AML-193 (cell line): ENCODE measurements at places on chromosomes 13 and 19.

DNA sequence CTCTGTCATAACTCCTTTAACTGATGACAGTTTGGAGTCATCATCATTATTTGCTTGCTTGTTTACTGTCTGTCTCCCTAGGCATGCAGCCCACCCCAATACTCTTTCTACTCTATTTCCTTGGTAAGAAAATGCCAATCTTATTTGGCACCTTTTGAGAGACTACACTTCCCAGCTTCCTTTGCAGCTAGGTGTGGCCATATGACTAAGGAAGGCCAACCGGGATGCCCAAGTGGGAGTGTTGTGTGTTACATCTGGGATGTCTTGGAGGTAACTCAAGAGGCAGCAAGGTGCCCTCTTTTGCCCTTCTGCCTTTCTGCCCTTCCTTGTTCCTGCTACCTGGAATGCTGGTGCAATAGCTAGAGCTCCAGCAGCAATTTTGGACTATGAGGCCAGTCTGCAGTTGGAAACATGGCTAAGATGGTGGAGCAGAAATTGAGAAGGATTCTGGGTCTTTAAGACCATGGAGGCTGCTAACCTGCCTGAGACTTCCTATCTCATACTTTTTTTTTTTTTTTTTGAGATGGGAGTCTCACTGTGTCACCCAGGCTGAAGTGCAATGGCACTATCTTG lies 27.5 kb downstream of the C19orf81 start:
- no peak for DNase-seq

DNA sequence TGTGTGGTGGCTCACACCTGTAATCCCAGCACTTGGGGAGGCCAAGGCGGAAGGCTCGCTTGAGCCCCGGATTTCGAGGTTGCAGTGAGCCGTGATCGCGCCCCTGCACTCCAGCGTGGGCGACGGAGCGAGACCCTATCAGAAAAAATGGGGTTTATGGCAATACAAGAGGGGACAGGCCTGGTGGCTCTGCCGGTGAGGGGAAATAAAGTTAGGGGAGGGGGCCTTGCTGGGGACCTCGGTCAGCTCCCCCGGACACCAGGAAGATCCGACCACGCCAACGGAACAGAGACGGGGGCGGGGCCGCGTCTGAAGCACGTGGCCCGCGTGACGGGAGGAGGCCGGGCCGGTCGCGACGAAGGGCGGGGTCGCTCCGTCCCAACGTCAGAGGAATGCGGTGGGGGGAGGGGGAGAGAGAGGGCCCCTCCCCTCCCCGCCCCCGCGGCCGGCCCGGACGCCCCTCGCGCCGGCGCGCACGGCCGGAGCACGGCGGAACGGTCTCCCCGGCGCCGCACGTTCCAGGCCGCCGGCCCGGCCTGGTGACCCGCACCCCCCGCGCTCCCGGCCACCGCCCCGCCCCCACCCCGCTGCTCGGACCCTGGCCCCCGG lies 1.9 kb upstream of the HNRNPL start:
- DNase-seq: peak; percentile 77

DNA sequence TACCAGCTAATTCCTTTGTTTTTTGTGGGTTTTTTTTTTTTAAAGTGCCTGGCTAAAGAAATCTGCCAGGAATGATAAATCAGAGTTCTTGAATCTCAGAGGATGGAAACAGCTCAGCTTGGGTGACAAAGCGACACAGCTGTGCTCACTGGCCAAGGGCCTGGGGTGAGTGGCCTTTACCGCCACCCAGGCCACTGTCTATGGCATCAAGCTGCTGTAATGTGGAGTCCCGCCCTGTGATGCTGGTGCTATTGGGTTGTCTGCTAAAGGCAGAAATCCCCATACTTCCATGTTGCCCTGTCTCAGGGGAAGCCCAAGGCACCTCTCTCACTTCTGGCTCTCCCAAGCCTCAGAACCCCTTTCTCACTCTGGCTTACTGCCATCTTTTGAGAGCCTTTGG lies 82.6 kb upstream of the FARP1 start:
- no peak for DNase-seq

- no peak for DNase-seq
These were observed 554.1 kb upstream of the KLHL1 start for GRCh38 chr13:70662231-70662940.

- DNase-seq: no peak
These were observed 72.9 kb downstream of the ARHGEF7 start for GRCh38 chr13:111187960-111188541.

- DNase-seq: no peak
These were observed 25.0 kb downstream of the KLF2 start for GRCh38 chr19:16349551-16350152.

GRCh38 chr13:41565216-41565615 lies 107.9 kb downstream of the RGCC start:
- DNase-seq: no peak

DNA sequence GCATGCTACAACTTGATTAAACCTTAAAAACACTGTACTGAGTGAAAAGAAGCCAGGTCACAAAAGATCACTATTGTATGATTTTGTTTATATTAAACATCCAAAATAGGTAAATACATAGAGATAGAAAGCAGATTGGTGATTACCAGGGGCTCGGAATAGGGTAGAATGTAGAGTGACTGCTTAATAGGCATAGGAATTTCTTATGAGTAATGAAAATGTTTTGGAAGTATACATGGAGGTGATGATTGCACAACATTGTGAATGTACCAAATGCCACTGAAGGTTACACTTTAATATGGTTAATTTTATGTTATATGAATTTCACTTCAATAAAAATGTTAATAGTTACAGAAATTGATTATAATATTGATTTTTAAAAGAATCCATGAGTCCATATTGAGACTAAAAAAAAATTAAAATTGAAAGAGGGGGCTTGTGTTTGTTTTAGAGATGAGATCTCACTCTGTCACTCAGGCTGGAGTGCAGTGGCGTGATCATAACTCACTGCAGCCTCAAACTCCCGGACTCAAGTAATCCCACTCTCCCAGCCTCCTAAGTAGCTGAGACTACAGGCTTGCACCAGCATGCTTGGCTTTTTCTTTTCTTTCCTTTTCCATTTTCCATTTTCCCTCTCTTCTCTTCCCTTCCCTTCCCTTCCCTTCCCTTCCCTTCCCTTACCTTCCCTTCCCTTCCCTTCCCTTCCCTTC lies 85.1 kb downstream of the FNDC3A start:
- no peak for DNase-seq

GRCh38 chr13:97256343-97256783 lies 34.2 kb downstream of the MBNL2 start:
- DNase-seq: no peak

- no peak for DNase-seq
These were observed 518 bp downstream of the KLF2 start for GRCh38 chr19:16325161-16325527.

- no peak for DNase-seq
These were observed 348.3 kb downstream of the LIG4 start for GRCh38 chr13:107866941-107867623.

GRCh38 chr19:47380559-47380958 lies 31.4 kb downstream of the DHX34 start:
- no peak for DNase-seq

DNA sequence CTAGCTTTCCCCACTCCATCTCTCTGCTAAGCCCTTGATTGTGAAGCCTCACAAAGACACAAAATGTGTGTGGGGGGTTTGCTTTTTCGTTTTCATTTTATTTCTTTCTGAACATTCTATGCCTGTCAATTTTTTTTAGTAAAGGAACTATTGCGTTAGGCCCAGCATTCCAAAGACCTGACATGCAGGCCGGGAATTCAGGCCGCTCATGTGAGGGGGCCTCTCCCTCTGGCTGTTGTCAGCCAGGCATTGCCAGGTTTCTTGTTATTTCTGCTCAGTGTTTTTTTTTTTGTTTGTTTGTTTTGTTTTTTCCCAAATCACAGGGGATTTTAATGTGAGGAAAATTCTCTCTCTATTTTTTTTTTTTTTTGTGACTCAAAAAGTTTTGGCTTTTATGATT lies 10.3 kb upstream of the MEDAG start:
- DNase-seq: no peak

DNA sequence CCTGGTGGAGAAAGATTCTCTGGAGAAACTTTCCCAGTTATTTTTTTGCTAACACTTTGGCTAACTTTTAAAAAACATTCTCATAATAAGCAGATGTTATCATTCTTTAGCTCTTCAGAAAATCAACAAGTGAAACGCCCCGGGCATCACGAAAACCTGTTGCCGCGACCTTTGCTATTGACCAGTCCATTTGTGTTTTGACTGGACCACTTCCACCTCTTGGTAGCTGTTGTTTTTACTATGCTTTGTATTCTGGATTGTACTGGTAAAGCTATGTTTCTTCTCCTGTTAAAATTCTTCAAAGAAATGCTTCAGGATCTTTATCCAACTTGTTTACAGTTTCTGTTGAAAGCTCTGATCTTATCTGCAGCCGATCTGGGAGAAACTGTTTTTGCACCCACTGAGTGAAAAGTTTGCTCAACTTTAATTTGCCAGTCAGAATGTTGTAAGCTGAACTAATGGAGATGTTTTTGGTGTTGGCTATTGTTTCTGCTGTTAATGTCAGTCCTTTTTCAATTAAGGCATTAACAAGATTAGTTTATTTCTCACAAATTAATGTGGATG lies 23.3 kb downstream of the UFM1 start:
- DNase-seq: no peak

- DNase-seq: no peak
These were observed 898.9 kb upstream of the MIR17HG start for GRCh38 chr13:90448466-90449037.

DNA sequence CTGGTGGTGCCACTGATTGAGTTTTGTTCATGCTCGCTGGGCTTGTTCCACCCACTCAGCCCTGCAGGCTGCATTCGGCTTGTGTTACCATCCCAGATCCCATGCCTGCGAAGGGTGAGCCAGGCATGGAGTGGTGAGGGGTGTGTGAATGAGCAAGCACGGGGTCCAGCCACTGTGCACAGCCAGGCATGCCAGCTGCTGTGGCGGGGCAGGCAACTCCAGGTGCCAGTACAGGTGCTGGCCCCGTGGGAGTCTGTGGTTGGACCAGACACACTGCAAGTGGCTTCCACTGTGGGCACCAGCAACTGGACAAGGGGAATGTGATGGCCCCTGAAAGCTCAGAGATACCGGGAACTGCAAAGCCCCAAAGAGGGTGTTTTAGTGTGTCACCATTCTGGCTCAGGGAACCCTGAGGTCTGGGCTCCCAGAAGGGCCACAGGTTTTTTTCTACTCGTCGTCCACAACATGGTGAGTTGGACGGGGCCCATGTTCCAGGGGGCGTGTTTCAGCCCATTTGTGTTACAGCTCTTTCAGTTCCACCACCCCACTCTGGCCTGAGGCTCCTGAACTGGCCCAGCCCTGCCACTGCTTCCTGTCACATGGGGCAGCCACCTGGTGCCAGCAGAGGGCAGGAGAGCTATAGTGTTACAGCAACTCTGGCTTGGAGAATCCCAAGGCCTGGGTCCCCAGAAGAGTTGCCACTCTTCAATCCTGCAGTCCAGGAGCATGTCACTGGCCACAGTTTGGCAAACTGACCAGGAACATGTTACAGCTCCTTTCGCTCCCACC lies 217.0 kb upstream of the OBI1 start:
- DNase-seq: no peak

GRCh38 chr13:51231456-51231855 lies 9.3 kb downstream of the FAM124A start:
- DNase-seq: no peak

DNA sequence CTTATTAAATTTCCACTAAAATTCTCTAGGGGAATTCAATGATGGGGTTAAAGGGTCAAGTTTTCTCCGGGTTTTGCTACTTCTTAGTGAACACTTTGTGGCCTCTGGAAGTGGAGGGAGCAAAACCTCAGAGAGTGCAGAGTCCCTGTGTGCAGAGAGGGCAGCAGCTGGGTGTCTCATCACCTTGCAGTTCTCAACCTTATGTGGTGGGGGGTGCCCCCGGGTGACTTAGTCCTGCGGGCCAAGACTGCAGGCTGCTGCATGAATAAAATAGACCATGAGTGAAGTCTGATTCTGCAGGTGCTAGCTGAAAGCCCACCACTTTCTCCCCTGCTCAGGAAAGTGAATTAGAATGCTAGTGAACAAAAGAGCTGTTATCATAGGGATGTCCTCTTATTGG lies 191.6 kb downstream of the DLEU7 start:
- no peak for DNase-seq

- DNase-seq: peak; percentile 56
These were observed 330.3 kb upstream of the MIR17HG start for GRCh38 chr13:91017031-91017668.

DNA sequence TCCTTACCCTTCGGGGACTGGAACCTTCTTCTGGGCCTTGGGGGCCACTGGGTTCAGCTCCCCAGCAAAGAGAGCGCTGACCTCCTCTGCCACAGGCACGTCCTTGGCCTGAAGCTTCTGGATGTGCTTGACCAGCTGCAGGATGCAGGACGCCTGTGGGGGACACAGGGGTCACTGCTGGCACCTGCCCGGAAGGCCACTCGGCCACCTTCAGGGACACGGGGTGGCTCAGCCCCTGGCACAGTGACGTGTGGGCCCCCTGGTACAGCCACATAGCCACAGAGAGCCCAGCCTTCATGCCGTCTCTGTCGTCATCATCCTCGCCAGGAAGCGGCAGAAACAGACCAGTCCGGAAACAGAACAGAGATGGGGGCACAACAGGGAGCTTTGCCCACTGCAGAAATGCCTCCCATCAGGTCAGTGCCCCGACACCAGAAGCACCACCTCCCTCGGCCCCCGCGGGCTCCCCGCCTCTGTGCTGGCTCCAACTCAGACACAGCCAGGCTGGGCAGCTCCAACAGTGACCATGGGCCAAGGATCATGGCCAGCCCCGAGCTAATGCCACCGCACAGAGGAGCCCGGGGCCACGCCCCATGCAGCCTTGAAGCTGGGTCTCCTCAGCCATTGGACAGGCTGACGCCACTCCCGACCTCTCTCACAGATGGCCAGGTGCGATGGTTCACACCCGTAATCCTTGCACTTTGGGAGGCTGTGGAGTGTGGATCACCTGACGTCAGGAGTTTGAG lies 20.7 kb downstream of the IZUMO4 start:
- DNase-seq: no peak

GRCh38 chr13:20728579-20729311 lies 25.2 kb downstream of the IL17D start:
- DNase-seq: no peak

- DNase-seq: peak; percentile 44
These were observed 39.9 kb downstream of the SIGLEC7 start for GRCh38 chr19:51181913-51182419.
